Nephron progenitor cell (in vitro differentiated cells): ENCODE measurements at places on chromosomes 11 and 22.
A peak's percentile ranks its signal among the peaks of the same experiment; 100 is the strongest.

DNA sequence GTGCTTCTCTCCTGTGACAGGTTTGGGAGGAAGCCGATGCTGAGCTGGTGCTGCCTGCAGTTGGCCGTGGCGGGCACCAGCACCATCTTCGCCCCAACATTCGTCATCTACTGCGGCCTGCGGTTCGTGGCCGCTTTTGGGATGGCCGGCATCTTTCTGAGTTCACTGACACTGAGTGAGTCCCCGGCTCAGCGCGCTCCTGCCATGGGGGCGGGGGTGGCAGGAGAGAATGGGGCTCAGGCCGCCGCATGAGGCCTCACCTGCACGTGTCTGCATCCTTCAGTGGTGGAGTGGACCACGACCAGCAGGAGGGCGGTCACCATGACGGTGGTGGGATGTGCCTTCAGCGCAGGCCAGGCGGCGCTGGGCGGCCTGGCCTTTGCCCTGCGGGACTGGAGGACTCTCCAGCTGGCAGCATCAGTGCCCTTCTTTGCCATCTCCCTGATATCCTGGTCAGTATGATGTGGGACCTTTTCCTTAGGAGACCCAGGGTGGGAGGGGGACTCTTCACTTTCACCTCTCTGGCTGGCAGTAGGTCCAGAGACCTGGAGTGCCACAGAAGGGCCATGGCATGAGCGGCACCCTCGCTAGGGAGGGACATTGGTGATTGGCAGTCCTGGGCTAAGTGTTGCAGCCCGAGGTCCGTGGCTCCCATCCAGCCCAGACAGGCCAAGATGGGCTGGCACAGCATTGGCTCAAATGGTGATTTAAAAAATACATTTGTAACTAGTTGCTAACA lies 28.9 kb upstream of the SLC22A12 start:
- DNase-seq, result no peak

- no peak for DNase-seq
Observed at GRCh38 chr11:43548916-43549315, 131.6 kb upstream of the HSD17B12 start.

DNA sequence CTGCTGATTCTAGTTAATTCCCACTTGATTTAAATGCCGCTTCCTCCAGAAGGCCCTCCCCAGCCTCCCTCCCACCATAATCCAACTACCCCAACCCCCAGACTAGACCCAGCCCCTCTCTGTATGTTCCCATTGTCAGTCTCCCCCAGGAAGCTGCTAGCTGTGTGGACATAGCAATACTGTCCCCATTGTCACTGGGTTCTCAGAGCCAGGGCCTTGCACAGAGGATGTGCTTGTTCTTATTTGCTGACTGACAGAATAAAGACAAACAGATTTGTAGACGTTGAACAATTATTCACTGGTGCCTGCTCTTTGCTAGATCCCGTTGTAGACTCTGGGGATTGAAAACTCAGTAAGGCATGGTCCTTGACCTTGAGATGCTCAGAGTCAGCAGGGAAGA lies 45.7 kb upstream of the NAV2 start:
- DNase-seq, result no peak

GRCh38 chr22:20549232-20549841 lies 41.9 kb downstream of the MED15 start:
- no peak for DNase-seq

DNA sequence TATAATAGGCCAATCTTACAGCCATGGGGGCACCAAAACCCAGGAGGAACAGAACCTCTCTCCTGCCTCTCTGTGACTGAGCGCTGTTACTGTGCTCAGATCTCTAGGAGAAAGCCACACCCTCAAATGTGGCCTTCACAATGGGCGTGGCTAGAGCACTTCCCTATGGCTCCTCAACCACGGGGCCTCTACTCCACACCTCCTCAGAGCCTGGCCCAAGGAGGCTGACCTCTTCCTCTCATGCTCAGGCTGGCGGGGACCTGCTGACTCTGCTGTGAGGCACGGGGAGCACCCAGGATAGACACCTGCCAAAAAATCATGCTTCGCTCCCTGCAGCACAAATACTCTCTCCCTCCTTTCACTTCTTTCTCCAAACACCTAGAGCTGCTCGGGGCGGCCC lies 41.0 kb downstream of the C11orf58 start:
- no peak for DNase-seq

DNA sequence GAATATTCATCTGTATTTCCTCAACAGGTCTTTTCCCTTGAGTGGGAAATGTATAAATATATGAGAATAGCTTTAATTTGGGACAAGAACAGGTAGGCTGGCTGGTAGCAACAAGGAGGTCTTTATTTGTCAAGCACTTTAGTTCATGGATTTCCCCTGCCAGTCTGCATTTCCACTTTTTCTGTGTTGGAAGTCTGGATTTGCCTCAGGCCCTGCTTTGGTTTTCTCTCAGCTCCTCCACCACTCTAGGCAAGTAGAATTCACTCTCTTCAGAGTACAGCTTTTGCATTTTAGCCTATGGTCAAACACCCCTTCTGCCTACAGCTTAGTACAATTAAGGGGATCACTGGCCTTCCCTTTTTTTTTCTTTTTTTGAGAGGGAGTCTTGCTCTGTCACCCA lies 57.1 kb downstream of the QSER1 start:
- no peak for DNase-seq

DNA sequence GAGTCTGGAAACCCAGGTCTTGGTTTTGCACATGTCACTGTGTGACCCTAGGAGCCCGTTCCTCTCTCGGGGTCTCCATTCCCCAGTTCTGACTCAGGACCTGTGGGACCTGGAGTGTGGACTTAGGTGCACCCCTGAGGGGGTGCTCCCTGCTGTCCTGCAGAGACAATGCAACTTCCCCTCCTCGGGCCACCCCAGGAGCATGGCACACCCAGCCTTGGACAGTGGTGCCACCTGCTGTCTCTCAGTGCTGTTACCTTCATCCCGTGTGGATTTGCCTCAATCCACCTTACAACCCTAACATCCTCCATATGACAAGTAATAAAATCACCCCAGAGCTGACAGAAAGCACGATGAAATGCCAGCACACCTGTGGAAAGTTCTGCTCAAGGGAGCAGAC lies 27.5 kb upstream of the CRYBB3 start:
- no peak for DNase-seq

DNA sequence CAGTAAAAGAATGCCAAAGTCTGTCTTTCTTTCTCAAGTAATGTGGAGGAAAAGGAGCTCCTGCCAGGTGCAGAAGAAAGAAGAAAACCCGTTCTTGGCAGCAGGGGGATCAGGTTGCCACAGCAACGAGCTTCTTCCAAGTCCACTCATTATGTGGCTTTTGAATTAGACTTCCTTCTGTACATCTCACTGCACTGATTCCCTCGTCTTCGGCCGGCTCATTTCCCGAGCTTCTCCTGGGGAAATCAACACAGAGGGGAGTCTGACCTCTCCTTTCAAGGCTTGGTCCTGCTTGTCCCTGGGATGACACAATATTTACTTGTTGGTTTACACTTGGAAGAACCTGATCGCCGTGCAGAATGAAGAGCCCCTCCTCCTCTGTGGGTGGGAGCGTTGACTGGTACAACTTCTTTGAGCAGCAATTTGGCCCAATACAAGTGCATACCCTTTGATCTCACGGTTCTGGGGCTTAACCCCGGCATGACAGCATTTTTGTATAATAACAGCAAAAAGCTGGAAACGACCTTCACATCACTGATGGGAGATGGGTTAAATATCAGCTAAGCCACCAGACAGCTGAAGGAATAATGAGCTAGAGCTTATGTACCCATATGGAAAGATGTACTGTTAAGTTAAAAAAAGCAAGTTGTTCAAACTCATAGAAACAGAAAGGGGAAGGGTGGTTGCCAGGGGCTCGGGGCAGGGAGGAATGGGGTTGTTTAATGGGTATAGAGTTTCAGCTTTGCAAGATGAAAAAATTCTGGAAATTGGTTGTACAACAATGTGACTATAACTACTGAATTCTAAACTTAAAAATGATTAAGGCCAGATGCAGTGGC lies 35.4 kb downstream of the MCHR1 start:
- DNase-seq, result peak; percentile 33

- peak; percentile 6 for DNase-seq
Observed at GRCh38 chr11:102794382-102794781, 3.6 kb downstream of the MMP1 start.

- no peak for DNase-seq
Observed at GRCh38 chr11:88523386-88524071, 186.0 kb upstream of the CTSC start.

DNA sequence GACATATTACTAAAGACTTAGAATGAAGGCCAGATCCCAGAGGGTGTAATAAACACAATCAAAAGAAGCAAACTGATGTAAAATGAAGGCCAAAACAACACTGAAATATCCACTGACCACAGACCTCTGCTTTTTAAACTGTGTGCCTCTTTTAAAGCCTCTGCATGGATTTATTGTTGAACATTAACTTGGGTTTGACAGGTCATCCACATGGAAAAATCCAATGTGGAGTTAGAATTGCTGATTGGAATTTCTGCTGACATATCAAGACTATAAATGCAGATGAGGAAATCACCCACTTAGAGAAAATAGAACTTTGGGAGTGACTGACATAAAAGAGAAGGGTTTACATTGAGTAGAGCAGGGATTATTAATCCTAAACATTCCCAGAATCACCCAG lies 853.9 kb upstream of the RAG2 start:
- no peak for DNase-seq

GRCh38 chr11:63858628-63859550 lies 20.0 kb downstream of the MARK2 start:
- DNase-seq, result no peak

- DNase-seq, result no peak
Observed at GRCh38 chr22:45376703-45377102, 36.7 kb downstream of the SMC1B start.

DNA sequence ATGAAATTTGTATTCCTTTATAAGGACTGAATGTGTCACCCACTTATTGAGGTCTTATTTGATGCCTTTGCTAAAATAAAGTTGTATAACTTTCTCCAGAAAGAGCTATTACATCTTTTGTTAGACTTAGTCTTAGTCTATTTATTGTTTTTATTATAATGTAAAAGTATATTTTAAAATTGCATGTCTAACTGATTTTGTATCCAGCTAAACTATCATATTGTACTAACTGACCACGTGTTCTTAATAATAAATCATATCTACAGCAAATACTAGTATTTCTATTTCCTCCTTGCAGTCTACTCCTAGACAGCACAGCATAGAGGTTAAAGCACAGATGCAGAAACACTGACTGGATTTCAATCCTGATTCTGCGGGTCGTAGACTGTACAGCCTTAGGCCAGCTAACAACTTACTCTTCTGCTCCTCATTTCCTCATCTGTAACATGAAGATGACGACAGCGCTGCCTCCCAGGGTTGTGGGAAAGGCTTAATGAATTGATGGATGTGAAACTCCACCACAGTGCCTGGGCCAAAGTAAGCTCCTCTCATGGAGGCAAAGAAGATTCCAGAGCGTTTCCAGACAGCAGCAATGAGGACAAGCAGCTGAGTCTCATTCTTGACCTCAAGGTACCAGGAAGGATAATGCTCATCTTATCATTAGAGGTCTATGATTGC lies 13.2 kb downstream of the IFITM10 start:
- DNase-seq, result no peak
